Activated CD8-positive, alpha-beta memory T cell treated with anti-CD3 and anti-CD28 coated beads for 24 hours (primary cell): ENCODE measurements at places on chromosomes 16 and 17.

GRCh38 chr16:21097151-21097550, 53.5 kb downstream of the DNAH3 start:
- DNase-seq: no peak

DNA sequence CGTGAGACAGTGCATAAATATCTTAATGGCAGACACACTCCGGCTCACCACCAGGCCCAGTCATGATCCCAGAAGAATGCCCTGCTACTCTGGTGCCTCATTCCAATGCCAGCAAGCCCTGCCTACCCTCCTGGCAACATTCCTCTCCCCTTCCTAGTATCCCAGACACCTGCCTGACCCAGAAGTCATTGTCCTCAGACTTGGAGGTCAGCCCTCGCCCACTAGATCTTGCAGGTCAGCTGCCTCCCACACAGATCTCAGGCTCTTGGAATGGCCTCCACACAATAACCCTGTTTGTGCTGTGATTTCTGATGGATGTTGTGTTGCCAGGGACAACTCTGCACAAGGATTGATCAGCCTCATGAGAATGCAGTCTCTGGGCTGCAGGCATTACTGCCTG, 1.8 kb upstream of the TEX2 start:
- no peak for DNase-seq

- no peak for DNase-seq
Measured at GRCh38 chr17:13755851-13756250, 154.1 kb upstream of the HS3ST3A1 start.

DNA sequence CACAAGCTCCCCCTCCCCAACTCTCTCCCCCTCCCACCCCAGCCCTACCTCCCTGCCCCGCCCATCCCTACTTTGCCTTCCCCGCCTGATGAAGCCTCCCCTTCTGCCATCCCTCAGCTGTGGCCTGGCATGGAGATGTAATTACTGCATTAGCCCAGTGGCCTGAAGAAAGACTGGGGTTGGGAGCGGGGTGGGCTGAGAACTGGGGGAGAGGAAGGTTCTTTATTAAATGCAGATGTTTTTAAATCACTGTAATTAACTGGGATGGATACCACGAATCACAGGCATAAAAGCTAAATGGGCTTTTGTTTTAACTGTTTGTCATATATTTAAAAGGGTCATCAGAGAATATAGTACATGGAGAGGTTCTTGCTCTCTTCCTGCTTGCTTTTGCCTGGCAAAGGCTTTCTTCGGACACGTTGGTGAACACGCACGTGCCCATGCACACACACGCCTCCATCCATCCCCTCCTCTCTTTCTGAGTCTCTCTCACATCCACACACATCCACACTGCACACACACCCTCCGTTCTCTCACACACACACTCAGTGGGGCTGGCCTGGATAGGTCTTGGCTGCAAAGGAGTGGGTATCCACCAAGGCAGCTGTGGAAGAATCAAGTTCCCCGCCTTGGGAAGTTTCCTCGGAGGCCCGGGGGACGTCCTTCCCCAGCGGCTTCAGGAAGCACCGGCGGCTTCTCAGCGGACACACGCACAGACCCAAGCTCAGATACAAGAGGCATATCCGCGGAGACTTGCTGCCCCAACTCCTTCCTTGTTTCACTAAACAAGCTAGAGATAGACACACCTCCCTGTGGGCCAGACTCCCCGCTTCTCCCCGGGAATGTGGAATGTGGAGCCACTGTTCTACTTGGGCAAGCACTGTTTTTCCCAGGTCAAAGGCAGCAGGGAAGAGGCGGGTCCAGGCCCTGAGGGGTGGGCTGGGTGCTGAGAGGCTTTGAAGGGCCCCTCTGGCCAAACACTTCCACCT, 27.4 kb upstream of the TNRC6C start:
- DNase-seq: no peak

- no peak for DNase-seq
Measured at GRCh38 chr17:50274142-50274896, at the start of gene TMEM92. TMEM92 (plus strand) TSS chr17:50274466; CDS start chr17:50274502, 36 bp downstream.

GRCh38 chr16:56738221-56738620, 8.3 kb downstream of the NUP93 start:
- DNase-seq: no peak

DNA sequence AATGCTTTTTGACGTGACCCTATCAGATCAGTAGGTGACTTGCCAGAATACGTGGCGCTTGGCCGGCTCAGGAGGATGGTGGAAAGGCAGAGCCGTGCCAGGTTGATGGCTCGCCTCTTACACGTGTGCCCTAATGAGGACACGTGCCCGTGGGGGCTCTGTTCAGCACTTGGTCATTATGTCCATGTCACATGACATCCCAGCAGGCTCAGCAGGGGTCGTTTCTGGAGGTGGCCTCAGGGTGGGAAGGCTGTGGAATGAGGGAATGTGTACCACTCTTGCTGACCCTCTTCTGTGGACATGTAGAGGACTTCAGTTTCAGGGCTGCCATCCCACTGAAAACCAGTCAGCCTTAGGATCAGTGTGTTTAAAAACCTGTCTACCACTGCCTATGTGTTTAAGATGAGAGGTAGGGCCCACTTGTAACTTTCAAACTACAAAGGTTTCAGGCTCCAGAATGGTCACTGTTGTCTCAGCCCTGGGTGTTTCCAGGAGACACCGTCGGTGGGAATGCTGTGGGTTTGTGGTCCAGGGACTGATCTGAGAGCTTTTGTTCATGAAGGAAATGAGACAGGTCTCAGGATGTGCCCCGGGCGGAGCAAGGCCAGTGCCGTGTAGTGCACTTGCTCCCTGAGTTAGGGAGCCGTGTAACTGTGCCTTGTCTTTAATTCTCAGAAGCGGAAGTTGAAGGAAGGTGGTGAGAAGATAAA, 12.1 kb downstream of the UBN1 start:
- no peak for DNase-seq

DNA sequence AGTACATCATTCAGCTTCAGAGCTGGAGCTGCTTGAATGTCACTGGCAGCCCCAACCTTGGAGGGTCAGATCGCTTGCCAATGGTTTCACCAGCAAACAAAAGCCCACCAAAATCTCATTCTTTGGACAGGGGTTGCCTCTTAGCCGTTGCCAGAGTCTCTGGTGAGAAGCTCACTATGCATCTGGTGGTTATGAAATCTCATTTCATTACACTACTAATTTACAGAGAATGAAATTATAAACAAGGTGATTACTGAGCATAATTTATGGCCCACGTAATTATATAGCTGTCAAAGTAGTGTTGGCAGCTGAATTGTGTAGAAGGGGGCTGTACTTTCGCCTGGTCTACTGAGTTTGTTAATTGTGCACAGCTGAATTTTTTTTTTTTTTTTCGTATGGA, 688.9 kb upstream of the KIF2B start:
- DNase-seq: no peak

- DNase-seq: peak; percentile 65
Measured at GRCh38 chr16:84552135-84552534, 47.7 kb upstream of the MEAK7 start.

DNA sequence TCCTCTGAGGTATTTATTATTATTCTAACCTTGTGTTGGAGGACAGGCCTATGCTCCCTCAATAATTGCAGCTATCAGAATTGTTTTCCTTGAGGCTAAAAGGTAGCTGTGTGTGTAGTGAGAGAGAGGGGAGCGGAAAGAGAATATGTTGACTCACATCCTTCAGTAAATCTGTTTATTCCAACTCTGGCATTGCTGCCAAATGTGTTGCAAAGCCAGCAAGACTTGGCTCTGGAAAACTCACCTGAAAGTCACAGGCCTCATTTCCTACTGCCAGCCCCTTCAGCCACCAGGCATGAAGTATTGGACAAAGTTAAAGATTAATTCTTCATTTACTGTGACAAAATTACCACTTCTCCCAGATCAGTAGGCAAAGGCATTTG, 9.6 kb downstream of the CA10 start:
- DNase-seq: no peak

GRCh38 chr17:55655777-55656176, 66.9 kb downstream of the TMEM100 start:
- DNase-seq: no peak

GRCh38 chr17:82623707-82624106, 24.5 kb downstream of the WDR45B start:
- no peak for DNase-seq

GRCh38 chr16:17339764-17340541, 130.8 kb downstream of the XYLT1 start:
- DNase-seq: no peak

- no peak for DNase-seq
Measured at GRCh38 chr17:11637796-11638195, 39.5 kb downstream of the DNAH9 start.

DNA sequence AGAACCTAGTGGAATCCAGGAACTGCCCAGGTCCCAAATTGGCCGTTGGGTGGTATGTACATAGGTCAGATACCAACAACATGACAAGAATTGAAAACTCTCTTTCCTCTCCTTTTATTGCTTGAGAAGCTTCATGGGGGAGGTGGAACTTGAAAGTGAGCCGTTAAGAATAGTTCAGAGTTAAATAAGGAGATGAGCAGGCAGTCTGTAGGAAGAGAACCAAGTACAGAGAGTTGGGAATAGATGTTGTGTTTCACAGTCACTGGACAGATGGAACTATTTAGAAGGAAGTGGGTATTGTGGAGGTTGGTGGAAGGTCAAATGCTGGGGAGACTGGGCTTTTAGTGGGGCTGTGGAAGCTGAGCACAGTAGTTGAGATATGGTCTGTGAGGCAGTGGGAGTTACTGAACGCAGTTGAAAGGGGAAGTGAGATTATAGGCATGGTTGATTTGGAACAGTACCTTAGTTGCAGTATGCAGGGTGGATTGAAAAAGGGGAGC, 26.4 kb downstream of the ARHGAP44 start:
- no peak for DNase-seq

GRCh38 chr17:4358154-4358553, 8.3 kb downstream of the UBE2G1 start:
- DNase-seq: no peak

GRCh38 chr17:77324227-77324626, 183.5 kb downstream of the SEC14L1 start:
- DNase-seq: peak; percentile 50

DNA sequence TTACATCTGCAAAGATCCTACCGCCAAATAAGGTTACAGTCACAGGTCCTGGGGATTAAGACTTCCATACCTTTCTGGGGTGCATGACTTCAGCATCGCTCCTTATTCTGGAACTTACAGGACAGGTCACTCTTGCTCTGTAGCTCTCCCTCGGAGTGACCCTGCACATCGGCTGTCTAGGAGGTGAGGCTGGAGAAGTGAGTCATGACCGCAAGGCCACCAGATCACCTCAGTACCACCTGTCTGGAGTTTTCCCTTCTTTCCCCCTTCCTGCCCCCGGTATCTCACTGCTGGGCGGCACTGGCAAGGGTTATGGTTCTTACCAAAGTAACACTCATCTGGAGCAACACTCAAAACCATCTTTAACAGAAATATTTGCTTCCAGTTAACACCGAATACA, 374.8 kb downstream of the SLC39A11 start:
- DNase-seq: no peak

GRCh38 chr17:78664476-78665386, 87.5 kb upstream of the DNAH17 start:
- DNase-seq: no peak

DNA sequence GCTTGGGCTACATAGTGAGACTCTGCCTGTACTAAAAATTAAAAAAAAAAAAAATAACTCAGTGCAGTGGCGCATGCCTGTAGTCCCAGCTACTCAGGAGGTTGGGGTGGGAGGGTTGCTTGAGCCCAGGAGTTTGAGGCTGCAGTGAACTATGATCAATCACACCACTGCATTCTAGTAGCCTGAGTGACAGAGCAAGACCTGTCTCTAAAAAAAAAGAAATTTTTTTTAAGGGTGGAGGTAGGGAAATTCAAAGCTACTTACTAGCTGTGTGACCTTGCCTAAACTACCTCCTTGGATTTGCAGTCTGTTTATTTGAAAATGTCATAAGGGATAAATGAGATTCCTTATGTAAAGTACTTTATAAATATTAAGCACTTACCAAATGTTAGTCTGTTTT, 3.4 kb upstream of the SMPD3 start:
- DNase-seq: no peak
